ENCODE measurements at places on chromosomes 5 and 9. TPM values are rescaled to one million over a fixed set of nuclear protein-coding genes. Genes with fewer than 3 reads are reported as not detected.

DNA sequence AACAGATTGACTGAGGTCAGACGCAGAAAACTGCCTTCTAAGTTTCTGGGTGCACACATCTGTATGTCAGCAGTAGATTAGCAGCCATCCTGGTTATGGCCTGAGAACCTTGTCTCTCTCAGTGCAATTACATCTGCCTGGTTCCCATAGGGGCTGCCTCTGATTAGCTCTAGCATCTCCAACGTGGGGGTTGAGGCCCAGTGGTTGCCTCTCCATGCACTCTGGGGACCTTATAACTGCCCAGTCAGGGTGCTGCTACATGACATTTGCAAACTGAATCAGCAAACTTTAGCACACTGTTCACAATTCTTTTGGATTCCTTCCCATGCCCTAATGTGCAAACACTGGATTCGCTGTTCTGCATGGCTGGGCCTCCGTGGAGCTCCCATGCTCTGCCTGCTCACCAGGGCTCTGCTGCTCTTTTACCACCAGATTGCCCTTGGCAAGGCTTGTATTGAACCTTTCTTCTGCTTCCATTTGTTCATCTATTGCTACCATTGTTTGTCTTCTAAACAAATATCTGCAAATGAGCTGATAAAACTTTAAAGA, 36.2 kb downstream of the SNX18 start:
- no peaks in the 10 kb centered on the region for H3K4me1 ChIP-seq
- no peak overlapping the region for H3K27ac ChIP-seq
- no peaks in the 10 kb centered on the region for H3K27me3 ChIP-seq
- H3K4me3 ChIP-seq, result no peak overlapping the region
- DNase-seq, result no peak

- no peaks in the 10 kb centered on the region for H3K4me1 ChIP-seq
- H3K4me3 ChIP-seq, result no peak overlapping the region
- DNase-seq, result peak; percentile 17
- no peaks in the 10 kb centered on the region for H3K27me3 ChIP-seq
Measured at GRCh38 chr5:153672347-153673090, 182.0 kb downstream of the GRIA1 start.

DNA sequence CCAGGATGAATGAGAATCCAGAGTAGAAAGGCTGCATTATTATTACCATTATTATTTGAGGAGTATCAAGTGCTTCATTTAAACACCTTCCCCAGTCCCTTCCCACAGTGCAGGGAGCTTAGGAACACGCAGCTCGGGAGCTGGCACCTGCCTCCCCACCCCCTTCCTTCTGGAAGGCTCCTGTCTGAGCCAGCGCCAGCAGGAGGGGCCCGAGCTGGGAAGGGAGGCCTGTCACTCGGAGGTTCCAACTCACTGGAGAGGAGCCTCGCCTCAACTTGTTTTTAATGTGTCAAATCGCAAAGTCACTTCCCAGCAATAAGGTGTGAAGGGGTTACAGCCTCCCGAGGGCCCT, 156.4 kb upstream of the IRX4 start:
- H3K4me3 ChIP-seq, result peak overlapping the region; percentile 5
- no peaks in the 10 kb centered on the region for H3K27me3 ChIP-seq
- H3K4me1 ChIP-seq, result no peaks in the 10 kb centered on the region
- no peak for DNase-seq
- H3K36me3 ChIP-seq, result no peaks in the 10 kb centered on the region

GRCh38 chr5:44801992-44802391, 6.8 kb upstream of the MRPS30 start:
- no peaks in the 10 kb centered on the region for H3K4me1 ChIP-seq
- no peak overlapping the region for H3K4me3 ChIP-seq

- no peak overlapping the region for H3K4me3 ChIP-seq
- H3K27me3 ChIP-seq, result no peaks in the 10 kb centered on the region
- peak overlapping the region; percentile 94 for H3K27ac ChIP-seq
- no peak for DNase-seq
- H3K36me3 ChIP-seq, result no peaks in the 10 kb centered on the region
Measured at GRCh38 chr5:9058161-9058560, 487.7 kb downstream of the SEMA5A start.

Gene SLCO6A1
- not detected for total RNA-seq

Gene ZNF483
- total RNA-seq, result 1.5 TPM
